ENCODE measurements at places on chromosomes 3 and 15.

DNA sequence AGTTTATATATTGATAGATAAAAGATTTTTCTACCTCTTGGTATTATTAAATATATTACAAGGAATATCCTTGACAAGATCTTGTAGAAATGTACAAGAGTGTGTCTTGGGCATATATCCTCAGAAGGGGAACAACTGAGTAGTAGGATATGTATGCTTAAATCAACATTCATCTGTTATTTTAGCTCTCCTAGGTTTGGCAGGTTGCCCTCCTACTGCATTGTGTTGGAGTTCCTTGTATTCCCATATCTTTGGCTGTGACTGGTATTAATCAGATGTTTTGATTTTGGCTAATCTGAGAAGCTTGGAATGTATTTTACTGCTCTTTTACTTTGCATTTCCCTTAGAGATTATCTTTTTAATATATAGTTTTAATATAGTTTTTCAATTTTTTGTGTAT lies 4.6 kb downstream of the MYRIP start:
- DNase-seq: no peak

DNA sequence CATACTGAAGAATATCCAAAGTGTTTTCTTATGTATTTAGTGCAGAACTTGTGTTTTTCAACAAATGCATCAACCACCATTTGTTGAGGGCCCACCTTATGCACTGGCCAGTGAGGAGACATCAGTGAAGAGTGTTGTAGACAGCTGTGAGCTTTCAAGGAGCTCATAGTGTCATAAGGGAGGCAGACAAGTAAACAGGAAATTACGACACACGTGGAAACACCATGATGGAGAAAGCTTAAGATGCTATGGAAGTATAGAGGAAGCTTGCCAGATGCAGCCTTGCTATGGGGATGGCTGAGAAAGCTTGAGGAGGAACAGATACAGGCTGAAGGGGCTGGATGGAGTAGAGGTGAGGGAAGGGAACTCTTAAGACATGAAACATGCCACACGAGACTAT lies 50.8 kb upstream of the PSMD6 start:
- DNase-seq: no peak

DNA sequence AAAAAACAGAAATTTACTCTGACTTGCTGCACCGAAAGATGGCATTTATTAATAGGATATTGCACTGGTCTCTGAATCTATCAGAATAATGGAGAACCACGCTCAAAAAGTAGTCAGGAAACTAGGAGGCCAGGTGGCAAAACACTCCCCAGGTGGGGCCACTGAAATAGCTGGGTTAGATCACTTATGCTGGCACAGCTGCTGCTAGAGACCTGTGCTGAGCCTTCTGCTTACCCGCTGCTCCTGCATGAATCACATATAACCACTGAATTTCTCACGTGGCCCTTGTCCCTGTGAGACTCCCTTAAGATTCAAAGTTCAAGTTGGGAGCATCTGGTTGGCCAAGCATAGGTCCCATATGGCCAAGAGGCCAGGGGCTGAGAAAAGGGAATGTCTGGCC lies 66.0 kb upstream of the OXTR start:
- no peak for DNase-seq

DNA sequence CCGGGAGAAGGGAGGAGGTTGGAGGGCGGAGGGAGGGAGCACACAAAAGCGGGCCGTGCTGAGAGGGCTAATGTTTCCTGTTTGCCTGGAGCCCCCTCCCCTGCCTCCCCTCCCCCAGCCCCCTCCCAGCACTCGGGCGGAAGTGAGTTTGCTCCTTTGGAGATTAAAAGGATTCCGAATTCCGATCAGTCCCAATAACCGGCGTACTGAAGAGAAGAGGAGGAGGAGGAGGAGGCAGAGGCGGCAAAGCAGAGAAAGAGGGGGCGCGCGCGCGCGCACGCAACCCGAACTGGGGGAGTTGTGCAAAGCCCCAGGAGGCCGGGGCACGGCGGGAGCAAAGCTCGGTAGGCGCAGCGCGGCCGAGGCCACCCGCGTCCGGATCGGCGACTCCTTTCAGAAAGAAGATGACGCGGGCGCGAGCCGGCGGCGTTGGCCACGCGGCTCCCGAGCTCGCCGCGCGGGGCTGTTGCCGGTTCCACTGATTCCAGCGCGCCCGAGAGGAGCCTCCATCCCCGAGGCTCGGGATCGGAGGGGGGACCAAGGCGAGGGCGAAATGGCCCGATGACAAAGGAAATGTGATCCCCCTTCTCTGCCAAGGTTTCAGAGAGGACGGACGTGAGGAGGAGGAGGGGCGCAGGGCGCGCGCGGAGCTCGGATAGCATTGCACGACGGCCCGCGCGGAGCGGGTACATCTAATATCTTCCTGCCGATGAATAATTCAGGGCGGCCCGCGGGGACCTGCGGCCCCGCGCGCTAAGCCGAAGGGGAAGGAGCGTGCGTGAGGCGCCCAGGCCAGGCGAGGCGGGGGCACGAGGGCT lies 1.1 kb upstream of the TRIM71 start:
- peak; percentile 39 for DNase-seq

- DNase-seq: no peak
These were observed 105.8 kb downstream of the UNC13C start for GRCh38 chr15:54083991-54084390.

GRCh38 chr3:195752546-195753331 lies 32.0 kb downstream of the MUC20 start:
- DNase-seq: no peak

DNA sequence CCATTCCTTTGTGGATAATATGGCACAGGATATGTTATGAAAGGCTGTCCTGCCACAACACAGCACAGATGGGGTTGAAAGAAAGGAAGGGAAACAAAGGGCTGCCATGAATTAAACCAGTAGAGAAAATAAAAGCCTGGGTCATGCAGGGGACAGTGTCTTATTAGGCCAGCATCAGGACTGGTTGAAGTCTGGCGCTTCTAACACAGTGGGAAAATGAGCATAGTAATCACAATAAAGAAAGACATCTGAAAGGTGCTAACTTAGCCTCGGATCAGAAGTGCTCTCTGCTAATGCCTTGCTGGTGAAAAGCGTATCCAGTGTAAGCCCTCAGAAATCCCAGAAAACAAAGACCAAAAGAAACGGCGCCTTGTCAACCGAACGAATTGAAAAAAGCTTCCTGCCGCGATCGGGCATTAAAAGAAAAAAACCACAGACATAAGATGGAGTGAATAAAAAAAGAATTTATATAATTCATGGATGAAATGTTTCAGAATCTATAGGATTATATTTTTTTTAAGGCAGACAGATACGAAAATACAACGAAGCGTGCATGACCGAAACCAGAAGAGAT lies 566 bp upstream of the MKRN3 start:
- no peak for DNase-seq

- DNase-seq: no peak
These were observed 281.4 kb upstream of the TLE3 start for GRCh38 chr15:70379134-70379533.

DNA sequence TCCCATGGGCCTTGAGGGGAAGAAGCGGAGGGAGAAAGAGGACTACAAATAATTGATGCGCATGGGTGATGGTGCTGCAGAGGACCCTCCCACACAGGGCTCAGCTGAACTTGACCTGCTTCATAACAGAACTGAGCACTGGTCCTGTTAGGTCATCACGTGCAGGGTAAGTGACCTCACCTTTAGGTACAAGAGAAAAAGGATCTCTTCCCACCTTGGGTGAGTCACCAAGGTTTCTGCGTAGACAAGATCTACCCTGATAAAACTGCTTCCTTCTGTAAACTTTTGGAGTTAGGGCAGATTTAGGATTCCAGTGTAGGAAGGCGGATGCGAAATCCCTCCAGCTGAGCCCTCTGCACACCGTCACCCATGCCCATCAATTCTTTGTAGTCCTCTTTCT lies 67.1 kb downstream of the FEM1B start:
- no peak for DNase-seq

GRCh38 chr3:45507820-45508317 lies 86.7 kb upstream of the LIMD1 start:
- no peak for DNase-seq

DNA sequence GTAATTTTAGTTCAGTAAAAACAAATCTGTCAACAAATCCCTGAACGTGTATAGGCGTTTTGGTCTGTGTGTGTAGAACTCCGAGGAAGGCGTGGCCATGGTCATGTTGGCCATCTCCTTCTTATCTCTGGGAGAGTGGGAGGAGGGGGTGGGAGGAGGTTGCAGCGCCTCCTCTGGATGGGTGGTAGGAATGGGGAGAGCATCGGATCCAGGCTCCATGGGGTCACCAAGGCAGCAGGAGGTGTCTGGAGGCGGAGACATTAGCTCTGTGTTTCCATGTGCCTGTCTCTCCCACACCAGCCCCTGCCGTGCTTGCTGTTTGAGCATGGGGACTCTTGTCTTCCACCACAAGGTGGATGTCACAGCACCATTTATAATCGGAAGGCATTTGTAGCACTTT lies 34.5 kb upstream of the TRPM1 start:
- no peak for DNase-seq

DNA sequence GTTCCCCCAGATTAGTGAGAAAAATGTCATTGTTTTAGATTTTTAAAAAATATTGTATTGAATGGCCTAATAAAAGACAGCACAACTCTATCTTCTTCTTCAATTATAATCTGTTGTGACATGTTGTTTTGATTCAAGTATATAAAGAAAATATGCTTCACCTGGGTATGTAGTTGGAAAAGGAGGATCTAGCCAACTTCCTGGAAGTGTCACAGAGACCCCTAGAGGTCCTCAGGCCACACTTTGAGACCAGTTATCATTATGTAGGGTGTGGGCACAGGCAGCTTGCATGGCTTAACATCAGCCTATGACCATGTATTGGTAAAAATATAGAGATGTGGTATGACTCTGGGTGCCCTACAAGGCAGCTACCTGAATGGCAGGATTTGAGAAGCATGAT lies 14.7 kb upstream of the RYR3 start:
- no peak for DNase-seq

DNA sequence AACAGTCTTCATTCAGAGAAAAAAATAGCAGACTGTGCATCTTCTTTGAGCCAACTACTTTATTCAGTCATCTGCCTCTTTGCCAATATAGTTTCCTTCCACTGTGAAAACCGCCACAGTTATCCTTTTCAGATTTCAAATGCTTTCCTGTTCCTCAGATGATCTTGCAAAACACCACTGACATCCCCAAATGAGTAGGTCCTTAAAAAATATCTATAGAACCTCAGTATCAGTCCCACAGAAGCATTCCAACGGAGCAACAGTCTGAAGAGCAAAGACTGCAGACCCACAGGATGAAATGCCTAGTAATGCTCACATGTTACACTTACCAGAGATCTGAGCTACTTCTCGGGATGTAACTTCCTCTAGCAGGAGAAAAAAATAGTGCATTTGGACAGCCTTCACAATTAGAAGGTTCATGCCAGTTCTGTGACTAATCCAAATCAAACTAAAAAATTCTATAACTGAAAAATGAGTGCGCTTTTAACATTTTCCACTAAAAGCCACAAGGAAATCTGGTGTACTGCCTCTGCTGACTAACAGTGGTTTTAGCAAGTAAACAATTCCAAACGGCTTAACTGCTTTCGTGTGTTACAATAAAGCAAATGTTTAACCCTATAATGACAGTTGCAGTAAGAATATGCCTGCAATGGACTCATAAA lies at the start of gene ANKRD28:
Gene ANKRD28, minus strand, starts transcription at position 338 of the 662 bp plus-strand sequence. CDS start 1,458 bp downstream, outside the sequence.
- DNase-seq: peak; percentile 77

GRCh38 chr15:92645731-92646130 lies 9.8 kb downstream of the FAM174B start:
- no peak for DNase-seq

DNA sequence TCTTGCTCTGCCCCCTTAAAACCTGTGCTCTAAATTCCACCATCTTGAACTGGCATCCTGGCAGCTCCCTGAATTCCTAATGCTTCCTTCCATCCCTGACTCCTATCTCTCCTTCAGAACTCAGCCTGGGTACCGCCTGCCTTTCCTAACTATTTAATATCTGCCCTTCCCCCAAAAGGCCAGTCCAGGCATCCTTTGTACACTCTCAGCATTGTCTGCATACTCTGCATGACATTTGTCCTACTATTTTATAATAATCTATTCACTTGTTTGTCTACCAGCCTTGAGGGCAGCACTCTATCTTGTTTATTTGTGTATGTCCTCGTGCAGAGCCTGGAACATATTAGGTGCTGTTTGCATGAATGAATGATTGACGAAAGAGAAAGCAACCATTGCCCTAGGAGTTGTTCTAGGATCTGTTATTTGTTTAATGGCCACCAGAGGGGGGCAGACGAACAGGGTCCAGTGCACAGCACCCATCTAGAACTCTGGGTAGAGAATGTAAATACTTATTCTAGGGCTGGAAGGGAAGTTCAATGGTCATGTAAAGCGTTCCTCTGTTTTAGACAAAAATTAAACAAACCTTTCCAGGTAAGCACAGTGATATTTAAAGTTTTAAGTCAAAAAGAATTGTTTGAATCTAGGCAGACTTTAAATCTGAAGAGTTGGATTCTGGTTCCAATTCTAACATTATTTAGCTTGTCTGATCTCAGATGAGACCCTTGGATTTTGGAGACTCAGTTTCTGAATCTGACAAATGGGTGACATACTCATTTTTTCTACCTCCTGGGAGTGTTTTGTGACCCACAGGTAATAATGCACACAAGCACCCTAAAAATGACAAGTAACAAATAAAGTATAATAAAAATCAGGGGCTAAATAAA lies 125.8 kb upstream of the GALNT15 start:
- peak; percentile 84 for DNase-seq

DNA sequence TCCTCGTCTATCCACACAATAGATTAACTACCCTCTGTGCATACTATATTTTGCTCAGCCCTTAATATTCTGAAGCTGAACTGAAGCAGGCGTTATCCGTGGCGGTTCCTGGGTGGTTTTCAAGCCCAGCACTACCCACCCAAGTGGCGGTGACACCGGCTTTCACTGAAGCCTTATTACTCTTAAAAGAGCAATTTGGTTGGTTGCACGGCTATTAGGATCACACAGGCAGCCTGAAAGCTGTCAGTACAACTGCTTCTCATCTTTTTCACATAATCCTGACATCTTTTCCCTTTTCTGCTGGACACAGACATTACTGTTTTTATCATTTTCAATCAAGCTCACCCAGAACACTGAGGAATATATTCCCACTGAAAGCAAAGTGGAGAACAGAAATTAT lies 525.3 kb upstream of the ZNF717 start:
- DNase-seq: peak; percentile 24

GRCh38 chr3:159448902-159449301 lies 539.7 kb upstream of the IL12A start:
- no peak for DNase-seq

- peak; percentile 97 for DNase-seq
These were observed at the start of gene LMLN for GRCh38 chr3:197959891-197960693. Gene LMLN (plus strand): TSS chr3:197960217. CDS start chr3:197960246, 29 bp downstream.
